B cell (primary cell): ENCODE measurements at places on chromosomes 2 and 18.
A peak's percentile ranks its signal among the peaks of the same experiment; 100 is the strongest.

DNA sequence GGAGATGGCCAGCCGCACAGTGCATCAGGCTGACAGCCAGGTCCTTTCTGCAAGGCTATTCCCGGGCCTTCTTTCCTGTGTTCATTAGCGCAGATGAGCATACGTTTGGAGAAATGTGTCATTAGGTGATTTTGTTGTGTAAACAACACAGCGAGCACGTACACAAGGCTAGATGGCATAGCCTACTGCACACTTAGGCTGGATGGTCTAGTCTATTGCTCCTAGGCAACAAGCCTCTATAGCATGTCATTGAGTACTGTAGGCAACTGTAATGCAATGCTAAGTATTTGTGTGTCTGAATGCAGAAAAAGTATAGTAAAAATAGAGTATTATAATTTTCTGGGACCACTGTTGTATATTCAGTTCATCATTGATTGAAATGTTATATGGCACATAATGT lies 50.9 kb upstream of the PHLPP1 start:
- H3K27ac ChIP-seq, result no peak overlapping the region
- DNase-seq, result no peak
- no peak overlapping the region for H3K4me3 ChIP-seq

DNA sequence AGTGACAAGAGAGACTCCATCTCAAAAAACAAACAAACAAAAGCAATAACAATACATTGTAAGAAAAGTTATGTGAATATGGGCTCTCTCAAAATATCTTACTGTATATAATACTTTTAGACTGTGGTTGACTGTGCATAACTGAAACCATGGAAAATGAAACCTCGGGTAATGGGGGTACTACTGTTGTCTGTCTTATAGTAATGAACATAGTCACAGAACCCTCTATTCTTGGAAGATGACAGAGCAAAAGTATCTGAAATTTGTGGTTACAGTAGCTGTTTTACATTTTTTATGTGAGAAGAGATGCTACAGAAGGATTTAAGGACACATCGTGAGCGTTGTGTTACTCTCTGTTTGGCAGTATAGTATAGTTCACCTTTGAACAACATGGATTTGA lies 60.5 kb downstream of the MAP4K4 start:
- peaks cover 70% of the 10 kb centered on the region for H3K4me1 ChIP-seq
- DNase-seq, result peak; percentile 30
- peaks cover 2% of the 10 kb centered on the region for H3K36me3 ChIP-seq
- H3K27ac ChIP-seq, result peak overlapping the region; percentile 38
- H3K27me3 ChIP-seq, result no peaks in the 10 kb centered on the region

DNA sequence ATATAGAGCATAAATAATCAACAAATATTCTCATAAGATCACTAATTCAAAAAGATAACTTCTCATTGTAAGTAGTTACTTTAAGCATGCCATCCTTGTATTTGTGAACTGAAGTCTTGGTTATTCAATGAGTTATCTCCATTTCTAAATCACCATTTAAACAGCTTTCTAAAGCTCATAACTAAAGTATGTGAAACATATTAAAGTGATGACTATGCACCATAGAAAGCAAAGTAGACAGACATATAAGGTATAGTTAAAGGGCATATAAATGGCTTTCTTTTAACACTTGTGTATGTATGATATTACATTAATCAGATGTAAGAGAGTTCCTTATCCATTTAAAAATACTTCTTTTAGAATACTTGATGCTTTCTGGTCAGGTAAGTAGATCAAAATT lies 83.5 kb downstream of the IKZF2 start:
- H3K4me3 ChIP-seq, result no peak overlapping the region
- H3K27ac ChIP-seq, result no peak overlapping the region
- H3K36me3 ChIP-seq, result no peaks in the 10 kb centered on the region
- H3K4me1 ChIP-seq, result peaks cover 11% of the 10 kb centered on the region
- no peaks in the 10 kb centered on the region for H3K27me3 ChIP-seq

GRCh38 chr2:134715932-134716643 lies 2.7 kb downstream of the TMEM163 start:
- no peaks in the 10 kb centered on the region for H3K36me3 ChIP-seq
- no peak overlapping the region for H3K4me3 ChIP-seq
- peaks cover 6% of the 10 kb centered on the region for H3K27me3 ChIP-seq
- H3K27ac ChIP-seq, result no peak overlapping the region
- peaks cover 36% of the 10 kb centered on the region for H3K4me1 ChIP-seq
- DNase-seq, result no peak

DNA sequence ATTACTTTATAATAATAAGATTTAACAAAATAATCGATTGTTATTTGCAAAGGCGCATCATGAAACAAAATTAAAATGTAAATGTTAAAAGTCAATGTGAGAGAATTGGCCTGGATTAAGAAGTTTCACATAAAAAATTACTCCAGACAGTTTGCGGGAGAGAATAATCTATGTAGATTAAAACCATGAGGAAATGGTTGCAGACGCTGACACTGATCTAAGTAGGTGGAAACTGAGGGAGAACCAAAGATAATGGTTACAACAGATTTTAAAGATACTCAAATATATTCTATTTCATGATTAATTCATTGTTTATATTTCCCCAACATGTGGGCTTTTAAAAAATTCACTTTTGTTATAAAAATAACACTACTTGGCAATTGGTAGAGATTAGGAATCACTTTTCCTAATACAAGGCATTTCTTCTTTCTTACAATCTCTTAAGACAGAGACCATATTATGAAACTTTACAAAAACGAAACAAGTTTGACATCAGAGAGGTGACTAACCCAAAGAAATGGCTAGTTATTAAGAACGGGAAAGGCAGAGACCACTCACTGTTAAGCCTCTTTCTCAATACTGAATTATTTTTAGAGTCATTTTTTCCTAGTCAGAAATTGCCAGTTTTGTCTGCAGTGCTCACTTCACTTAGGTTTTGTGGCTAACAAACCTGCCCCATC lies 1.6 kb downstream of the KANSL1L start:
- no peaks in the 10 kb centered on the region for H3K27me3 ChIP-seq
- H3K4me3 ChIP-seq, result peak overlapping the region; percentile 87
- no peak for DNase-seq
- peak overlapping the region; percentile 91 for H3K27ac ChIP-seq

DNA sequence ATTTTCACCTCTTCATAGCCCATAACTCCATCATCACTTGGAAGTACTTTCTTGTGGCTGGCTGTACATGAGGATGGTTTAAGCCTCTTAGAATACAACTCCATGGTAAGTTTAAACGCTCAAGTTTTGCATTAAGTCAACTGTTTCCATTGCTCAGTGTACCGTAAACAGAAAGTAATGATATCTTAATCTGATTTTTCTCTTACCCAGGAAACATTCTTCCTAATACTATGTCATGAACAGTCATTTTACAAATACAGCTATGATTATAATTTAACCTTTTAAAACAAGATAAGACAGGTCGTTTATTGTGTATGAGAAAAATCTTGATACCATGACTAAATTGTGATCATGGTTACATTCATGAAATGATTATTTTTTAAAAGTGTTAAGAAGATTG lies 11.6 kb upstream of the DYNC2LI1 start:
- peaks cover 2% of the 10 kb centered on the region for H3K27me3 ChIP-seq
- H3K4me3 ChIP-seq, result no peak overlapping the region
- H3K27ac ChIP-seq, result no peak overlapping the region
- H3K36me3 ChIP-seq, result no peaks in the 10 kb centered on the region
- DNase-seq, result no peak

DNA sequence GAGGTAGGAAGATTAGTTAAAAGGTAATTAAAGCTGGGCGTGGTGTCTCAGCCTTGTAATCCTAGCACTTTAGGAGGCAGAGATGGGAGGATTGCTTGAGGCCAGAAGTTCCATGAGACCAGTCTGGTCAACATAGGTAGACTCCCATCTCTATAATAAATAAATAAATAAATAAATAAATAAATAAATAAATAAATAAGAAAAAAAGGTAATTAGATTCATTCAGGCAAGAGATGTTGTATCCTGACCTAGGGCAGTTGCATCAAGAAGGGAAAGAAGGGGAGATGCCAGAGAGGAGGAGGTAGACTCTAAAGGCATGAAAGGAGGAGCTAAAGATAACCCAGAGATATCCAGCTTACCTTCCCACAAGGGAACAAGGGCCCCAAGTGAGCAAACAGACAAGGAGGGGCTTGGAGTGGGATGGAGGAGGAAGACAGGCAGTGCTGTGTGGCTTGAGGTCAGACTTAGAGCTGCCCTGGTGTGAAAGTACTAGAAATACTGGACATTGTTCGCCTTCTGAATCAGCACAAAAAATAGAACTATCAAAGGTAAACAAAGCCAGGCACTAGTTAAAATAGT lies 7.4 kb upstream of the RAB1A start:
- H3K36me3 ChIP-seq, result no peaks in the 10 kb centered on the region
- H3K4me1 ChIP-seq, result no peaks in the 10 kb centered on the region
- DNase-seq, result no peak

- DNase-seq, result no peak
- no peaks in the 10 kb centered on the region for H3K27me3 ChIP-seq
- H3K27ac ChIP-seq, result no peak overlapping the region
- no peaks in the 10 kb centered on the region for H3K4me1 ChIP-seq
These were observed 129.0 kb downstream of the ERBB4 start for GRCh38 chr2:212409560-212409959.

DNA sequence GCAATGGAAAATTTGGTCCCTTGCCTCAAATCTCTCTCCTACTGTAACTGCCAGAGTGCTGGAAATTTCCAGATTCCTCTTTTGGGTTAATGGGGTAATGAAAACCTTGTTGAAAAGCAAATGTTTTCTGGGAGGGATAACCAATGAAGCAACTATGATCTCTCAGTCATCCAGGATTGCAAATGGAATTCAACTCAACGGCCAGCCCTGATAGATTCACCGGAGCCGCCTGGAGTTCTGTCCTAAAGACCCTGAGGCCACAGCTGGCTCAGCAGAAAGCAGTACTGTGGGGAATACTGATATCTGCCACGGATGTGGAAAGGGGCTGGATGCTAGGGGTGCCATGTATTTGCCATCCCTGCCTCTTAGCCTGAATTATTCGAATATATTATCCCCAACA lies 167.8 kb downstream of the NRP2 start:
- H3K4me3 ChIP-seq, result no peak overlapping the region
- no peak for DNase-seq
- H3K4me1 ChIP-seq, result no peaks in the 10 kb centered on the region
- H3K36me3 ChIP-seq, result no peaks in the 10 kb centered on the region
- H3K27ac ChIP-seq, result no peak overlapping the region
- no peaks in the 10 kb centered on the region for H3K27me3 ChIP-seq

GRCh38 chr2:173524256-173524955 lies 169.7 kb downstream of the CDCA7 start:
- no peaks in the 10 kb centered on the region for H3K4me1 ChIP-seq
- H3K4me3 ChIP-seq, result no peak overlapping the region
- H3K27me3 ChIP-seq, result no peaks in the 10 kb centered on the region
- no peak overlapping the region for H3K27ac ChIP-seq
- DNase-seq, result no peak
- H3K36me3 ChIP-seq, result no peaks in the 10 kb centered on the region

DNA sequence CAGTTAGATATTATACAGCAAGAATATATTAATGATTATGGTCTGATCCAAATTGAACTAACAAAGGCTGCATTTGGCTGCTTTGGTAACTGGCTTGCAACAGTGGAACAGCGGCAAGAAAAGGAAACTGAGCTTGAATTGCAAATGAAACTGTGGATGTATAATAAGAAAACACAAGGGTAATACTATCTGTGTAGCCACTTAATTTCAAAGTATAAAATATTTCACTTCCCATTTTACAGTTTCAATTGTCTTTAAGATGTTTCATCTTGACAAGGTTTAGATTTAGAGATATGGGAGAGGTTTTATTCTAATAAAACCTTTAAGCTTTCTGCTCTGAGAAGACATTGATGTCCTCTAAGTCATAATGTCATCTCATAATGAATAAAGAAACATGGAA lies 23.8 kb downstream of the WDR75 start:
- no peaks in the 10 kb centered on the region for H3K27me3 ChIP-seq
- no peak for DNase-seq

DNA sequence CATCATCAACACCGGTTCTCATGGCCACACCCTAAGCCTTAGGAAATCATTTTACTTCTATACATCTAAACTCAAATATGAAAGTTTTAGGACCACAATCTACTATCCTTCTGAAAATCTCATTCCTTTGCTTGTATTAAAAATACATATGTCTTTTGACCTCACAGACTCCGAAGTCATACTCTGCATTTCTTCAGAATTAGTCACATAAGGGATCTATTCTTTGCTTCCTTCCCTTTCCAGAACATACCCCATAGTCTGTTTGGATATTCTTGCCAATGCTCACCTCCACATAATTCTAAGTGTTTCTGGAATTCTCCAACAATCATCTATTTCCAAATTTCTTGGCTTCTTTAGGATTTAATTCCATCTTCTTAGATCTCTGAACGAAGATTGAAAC lies 14.2 kb upstream of the DSG1 start:
- H3K27me3 ChIP-seq, result no peaks in the 10 kb centered on the region
- no peak overlapping the region for H3K4me3 ChIP-seq
- H3K27ac ChIP-seq, result no peak overlapping the region
- no peak for DNase-seq
- no peaks in the 10 kb centered on the region for H3K4me1 ChIP-seq
- H3K36me3 ChIP-seq, result no peaks in the 10 kb centered on the region

- H3K27me3 ChIP-seq, result no peaks in the 10 kb centered on the region
- H3K36me3 ChIP-seq, result no peaks in the 10 kb centered on the region
- H3K27ac ChIP-seq, result no peak overlapping the region
- no peak overlapping the region for H3K4me3 ChIP-seq
- H3K4me1 ChIP-seq, result no peaks in the 10 kb centered on the region
- DNase-seq, result no peak
These were observed 109.7 kb upstream of the PKDCC start for GRCh38 chr2:41937921-41938708.

DNA sequence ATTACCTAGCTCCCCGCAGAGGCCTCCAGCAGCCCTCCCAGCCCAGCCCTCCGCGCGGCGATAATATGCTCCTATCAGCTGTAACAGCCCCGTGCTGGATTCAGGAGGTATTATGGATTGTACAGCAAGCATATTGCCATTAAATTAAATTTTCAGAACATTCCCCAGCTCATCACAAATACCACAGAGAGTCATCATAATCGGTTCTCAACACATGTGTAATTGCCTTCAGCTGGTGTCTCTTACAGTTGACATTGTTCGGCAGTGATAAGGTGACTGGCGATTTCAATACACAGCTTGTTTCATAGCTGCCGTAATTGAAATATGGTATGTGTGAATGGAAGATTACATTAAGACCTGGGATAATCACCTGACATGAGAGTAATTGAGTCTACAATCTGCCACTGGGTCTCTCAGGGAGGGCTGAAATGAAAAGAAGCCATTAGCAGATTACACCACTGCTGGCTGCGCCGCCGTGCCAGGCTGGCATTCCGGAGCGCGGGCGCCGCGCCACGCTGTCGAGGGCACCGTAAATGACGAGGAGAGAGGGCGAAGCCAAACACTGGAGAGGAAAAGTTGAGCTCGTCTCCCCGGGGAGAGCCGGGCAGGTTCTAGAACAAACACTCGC lies 549.4 kb upstream of the SALL3 start:
- no peaks in the 10 kb centered on the region for H3K27me3 ChIP-seq
- no peak for DNase-seq
- no peaks in the 10 kb centered on the region for H3K4me1 ChIP-seq
- no peaks in the 10 kb centered on the region for H3K36me3 ChIP-seq
- H3K4me3 ChIP-seq, result no peak overlapping the region

GRCh38 chr18:32980896-32981295 lies 208.1 kb upstream of the KLHL14 start:
- no peak for DNase-seq
- no peaks in the 10 kb centered on the region for H3K36me3 ChIP-seq
- H3K27me3 ChIP-seq, result no peaks in the 10 kb centered on the region
- no peak overlapping the region for H3K4me3 ChIP-seq
